ENCODE measurements at places on chromosomes 16 and 17. TPM values are rescaled to one million over a fixed set of nuclear protein-coding genes. Genes with fewer than 3 reads are reported as not detected.

Gene FMNL1
- 35.8 TPM for total RNA-seq

Gene TERB1
- total RNA-seq, result 0.26 TPM

Gene SLFN12L
- total RNA-seq, result 0.35 TPM

Gene ITGAL
- total RNA-seq, result not detected

Gene FOXL1
- total RNA-seq, result 4.9 TPM

Data from MCF 10A (cell line).